Thymus (tissue), 14 donors: ENCODE measurements at places on chromosomes 7 and 10.

GRCh38 chr7:14403587-14403986 is 414.1 kb upstream of the ETV1 start:
- no peak for DNase-seq

DNA sequence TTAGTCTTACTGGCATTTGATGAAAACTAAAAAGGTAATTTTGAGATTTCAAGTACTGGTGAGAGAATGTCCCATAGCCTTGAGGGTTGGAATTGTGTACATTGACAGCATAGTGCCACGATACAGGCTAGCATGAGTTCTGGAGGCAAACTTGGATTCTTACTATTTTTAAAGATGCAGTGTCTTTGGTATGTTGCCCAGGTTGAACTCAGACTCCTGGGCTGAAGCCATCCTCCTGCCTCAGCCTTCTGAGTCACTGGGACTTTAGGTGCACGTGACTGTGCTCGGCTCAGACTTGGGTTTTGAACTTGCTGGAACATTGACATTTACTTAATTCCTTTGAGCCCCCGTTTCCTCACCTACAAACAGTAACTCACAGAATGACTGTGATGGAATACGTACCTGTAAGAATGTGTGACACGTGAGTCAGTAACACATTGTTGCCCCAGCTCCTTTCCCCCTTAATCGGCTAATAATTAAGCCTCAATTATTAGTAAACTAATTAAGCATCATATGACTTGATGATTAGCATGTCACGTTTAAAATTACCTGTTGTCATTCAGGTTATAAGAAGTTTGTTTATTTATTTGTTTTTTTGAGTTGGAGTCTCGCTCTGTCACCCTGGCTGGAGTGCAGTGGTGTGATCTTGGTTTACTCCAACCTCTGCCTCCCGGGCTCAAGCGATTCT is 10.6 kb downstream of the DNAJB6 start:
- DNase-seq: no peak

GRCh38 chr7:102021841-102022618 is 204.6 kb downstream of the CUX1 start:
- no peak for DNase-seq

DNA sequence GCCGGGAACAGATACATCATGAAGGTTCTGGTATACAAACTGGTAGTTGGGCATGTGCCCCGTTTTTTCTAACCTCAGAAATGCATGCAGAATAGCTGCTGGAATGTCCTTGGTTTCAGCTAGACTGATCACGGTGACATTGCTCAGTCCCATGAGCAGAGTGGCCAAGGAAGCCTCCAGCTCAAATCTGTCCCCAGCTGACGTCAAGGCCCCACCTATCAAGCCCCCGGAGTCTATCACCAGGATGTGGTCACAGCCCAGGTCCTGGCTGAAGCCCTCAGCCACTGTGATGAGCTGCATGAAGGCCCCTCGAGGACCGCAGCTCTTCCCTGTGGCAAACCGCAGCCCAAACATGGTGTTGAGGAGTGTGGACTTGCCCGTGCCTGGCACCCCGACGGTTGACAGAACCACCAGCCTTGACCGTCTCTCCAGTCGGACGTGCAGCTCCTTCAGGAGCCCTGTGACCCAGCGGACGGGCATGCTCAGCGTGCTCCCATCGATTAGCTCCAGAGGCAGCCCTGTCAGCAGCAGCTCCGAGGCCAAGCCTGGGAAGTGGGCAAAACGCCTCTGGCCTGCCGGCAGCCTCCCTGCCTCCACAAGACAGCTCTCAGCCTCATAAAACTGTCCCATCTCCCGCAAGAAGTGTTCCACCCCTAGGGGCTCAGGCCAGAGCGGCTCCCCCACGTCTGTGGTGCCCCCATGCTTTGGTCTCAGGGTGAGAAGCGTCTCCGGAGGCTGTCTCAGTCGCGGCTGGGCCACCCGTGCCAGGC is 7.8 kb upstream of the MRPS24 start:
- DNase-seq: no peak

DNA sequence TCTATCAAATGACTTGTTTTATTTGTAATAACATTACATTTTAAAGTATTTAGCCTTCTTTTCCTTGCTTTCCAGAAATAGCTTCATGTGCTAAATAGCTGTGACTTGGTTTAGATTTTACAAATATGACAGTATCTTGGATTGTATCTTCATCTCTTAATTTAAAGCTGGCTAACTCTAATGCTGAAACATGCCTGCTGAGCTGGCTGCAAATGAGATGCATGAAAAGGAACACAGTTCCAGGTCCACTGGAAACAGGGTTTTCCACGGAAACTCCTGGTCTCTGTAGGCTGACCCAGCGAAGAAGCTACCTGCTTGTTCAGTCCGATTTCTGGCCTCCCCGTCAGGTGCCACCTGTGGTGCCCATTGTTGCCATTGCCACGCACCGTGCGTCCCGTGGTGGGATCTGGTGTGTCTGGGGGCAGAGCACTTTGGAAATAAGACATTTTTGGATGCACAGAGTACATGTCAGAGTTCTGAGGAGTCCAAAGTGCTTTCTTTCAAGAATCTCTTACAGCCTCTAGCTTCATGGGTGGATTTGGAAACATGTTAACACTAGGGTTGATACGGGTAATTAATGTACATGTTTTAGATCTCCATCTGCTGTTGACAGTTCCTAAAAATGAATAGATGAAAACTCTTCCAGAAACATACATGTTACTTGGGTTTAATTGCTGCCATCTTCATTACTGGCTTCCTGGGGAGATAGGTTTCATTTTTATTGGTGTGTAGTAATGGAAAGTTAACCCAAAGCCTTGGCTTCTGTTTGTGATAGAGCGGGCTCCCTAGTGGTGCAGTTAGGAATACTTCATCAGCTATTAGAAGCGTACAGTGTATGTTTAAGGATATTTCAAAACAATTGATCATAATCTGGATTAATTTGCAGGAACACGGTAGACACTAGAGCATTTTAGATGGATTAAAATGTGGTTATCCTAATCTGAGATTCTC is 45.0 kb downstream of the SHH start:
- DNase-seq: no peak

GRCh38 chr7:4020086-4020485 is 662.0 kb upstream of the FOXK1 start:
- no peak for DNase-seq
